ENCODE measurements at places on chromosomes 5 and 9.
A peak's percentile ranks its signal among the peaks of the same experiment; 100 is the strongest.

GRCh38 chr5:56631719-56632118, 183.6 kb upstream of the MAP3K1 start:
- no peak for ATAC-seq

- ATAC-seq = no peak
Observed at GRCh38 chr9:22169243-22169642, 160.1 kb upstream of the CDKN2B start.

GRCh38 chr9:93143830-93144530, 9.9 kb upstream of the NINJ1 start:
- peak; percentile 71 for ATAC-seq

DNA sequence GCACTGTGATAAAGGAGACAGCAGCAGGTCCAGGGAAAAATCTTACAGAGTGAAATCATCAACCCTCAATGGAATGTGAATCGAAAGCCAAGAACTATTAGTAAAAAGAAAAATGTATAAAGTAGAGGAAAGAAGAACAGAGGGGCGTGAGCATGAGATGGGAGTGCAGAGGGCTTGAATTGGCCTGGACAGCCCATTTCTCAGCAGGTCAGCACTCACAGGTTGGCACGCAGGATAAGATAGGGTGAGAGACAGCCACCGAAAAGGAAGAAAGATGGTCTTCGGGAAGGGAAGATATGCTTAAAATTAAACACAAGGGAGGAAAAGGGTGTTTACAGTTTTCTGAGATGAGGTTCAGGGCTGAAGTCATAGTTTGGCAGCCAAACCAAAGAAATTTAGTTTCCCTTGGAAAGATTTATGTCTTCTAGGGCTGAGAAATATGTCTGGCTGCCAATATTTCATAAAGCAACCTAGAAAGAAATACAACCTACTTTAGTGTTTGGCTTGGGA, 524.7 kb downstream of the SPATA31D1 start:
- no peak for ATAC-seq

- peak; percentile 95 for ATAC-seq
Observed at GRCh38 chr5:5494489-5495402, 72.3 kb downstream of the ICE1 start.

DNA sequence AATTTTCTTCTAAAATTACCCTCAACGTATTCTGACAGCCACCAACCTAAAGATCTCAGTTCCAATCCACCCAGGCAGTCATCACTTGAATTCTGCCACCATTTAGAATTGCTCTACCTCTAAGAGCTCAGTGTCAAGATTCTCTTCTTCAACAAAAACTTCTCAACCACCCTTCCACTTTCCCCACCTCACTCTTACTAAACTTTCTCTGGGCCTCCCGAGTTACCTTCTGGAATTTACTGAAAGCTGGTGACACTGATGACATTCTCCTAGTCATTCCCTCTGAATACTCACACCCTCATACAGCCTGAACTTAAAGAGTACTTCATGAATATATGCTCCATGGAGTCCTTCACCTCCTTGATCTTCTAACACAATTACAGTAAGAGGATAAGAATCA, 209.5 kb downstream of the TSSK1B start:
- no peak for ATAC-seq

DNA sequence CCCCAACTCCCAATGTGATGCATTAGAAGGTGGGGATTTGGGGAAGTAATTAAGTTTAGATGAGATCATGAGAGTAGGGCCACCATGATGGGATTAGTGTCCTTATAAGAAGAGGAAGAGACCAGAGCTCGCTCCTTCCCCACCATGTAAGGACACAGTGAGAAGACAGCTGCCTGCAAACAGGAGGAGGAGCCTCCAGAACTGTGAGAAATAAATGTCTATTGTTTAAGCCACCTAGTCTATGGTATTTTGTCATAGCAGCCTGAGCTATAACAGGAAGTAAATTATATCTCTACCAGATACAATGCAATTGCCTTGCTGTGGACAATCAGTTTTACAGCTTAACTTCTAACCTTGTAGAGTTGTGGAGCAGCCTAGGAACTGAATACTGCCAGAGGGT, 58.0 kb downstream of the ANKRD33B start:
- ATAC-seq = no peak
